ENCODE measurements at places on chromosomes 7 and 10.

GRCh38 chr10:101284101-101284743, 55.0 kb upstream of the LBX1 start:
- peak; percentile 47 for DNase-seq

GRCh38 chr10:106502641-106503040, 661.9 kb downstream of the SORCS1 start:
- DNase-seq: no peak

DNA sequence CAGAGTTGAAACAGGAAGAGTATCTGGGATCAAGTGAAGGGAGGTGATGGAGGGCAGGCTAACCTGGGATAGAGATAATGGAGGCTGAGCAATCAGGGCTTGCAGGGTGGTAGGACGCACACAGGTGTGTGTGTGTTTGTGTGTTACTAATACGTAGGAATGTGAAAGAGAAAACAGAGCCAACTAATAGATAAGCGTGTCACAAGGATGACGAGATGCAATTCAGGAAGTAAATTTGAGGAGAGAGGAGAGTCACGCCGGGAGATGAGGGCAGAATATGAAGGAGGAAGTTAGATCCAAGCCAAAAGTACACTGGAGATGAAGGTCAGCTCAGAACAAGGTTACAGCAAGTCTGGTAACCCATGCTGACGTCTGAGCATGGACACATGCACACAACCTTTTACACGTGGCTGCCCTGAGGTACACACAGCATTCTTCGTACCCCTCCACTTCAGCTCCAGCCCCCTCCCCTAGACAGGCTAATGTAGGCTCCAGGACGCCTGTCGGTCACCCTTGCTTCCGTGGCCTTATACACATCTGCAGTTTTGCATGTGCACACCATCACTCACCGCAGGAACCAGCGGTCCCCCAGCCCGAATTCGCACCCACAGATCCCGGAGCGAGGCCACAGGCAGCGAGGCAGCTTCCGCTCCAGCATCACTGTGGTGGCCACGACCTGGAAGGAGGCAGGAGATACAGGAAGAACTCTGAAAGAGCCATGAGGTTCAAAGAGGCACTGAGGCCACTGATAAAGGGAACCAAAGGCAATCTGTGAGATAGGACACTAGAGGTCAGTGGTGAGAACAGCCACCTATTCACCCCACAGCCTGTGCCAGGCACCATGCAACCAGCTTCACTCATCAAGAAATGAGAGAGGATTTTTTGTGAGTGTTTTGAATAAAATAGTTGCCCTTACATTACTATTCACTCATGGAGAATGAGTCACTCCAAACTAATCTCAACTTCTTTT, 23.7 kb upstream of the TRPV6 start:
- no peak for DNase-seq

GRCh38 chr7:157136372-157136771, 2.4 kb upstream of the UBE3C start:
- DNase-seq: no peak

DNA sequence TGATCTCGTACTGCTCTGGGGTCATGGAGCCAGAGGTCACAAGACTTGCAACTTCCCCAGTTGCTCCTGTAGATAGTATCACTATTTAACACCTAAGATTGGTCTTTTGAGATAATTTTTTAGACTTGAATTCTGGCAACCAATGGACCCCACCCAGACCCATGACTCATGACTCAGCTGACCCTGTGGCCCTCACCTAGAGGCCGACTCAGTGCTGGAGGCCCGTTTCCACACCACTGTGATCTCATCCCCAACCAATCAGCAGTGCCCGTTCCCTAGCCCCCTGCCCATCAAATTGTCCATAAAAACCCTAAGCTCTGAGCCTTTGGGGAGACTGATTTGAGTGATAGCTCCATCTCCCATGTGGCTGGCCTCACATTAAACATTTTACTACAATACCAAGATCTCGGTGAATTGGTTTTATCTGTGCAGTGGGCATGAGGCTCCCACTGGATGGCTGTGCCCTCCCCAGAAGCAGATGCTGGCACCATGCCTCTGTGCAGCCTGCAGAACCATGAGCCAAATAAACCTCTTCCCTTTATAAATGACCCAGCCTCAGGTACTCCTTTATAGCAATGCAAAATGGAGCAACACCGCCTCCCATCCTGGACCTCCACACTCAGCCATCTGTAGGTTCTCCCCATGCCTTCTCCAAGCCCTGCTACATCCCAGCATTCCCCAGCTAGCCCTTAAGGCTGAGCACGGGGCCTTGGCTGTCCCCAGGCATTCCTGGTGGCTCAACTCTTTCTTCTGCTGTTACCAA, 98.8 kb downstream of the PRKAG2 start:
- no peak for DNase-seq

- DNase-seq: no peak
Measured at GRCh38 chr7:84021292-84021908, 173.2 kb downstream of the SEMA3A start.

- DNase-seq: no peak
Measured at GRCh38 chr7:25187932-25188331, 40.4 kb downstream of the NPVF start.

DNA sequence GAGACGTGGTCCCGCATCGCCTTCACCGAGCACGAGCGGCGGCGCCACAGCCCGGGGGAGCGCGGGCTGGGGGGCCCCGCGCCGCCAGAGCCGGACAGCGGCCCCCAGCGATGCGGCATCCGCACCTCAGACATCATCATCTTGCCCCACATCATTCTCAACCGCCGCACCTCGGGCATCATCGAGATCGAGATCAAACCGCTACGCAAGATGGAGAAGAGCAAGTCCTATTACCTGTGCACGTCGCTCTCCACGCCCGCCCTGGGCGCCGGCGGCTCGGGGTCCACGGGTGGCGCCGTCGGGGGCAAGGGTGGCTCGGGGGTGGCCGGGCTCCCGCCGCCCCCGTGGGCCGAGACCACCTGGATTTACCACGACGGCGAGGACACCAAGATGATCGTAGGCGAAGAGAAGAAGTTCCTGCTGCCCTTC, 737 bp downstream of the CNNM2 start:
- DNase-seq: no peak

GRCh38 chr10:184174-184573, 48.9 kb downstream of the ZMYND11 start:
- no peak for DNase-seq

DNA sequence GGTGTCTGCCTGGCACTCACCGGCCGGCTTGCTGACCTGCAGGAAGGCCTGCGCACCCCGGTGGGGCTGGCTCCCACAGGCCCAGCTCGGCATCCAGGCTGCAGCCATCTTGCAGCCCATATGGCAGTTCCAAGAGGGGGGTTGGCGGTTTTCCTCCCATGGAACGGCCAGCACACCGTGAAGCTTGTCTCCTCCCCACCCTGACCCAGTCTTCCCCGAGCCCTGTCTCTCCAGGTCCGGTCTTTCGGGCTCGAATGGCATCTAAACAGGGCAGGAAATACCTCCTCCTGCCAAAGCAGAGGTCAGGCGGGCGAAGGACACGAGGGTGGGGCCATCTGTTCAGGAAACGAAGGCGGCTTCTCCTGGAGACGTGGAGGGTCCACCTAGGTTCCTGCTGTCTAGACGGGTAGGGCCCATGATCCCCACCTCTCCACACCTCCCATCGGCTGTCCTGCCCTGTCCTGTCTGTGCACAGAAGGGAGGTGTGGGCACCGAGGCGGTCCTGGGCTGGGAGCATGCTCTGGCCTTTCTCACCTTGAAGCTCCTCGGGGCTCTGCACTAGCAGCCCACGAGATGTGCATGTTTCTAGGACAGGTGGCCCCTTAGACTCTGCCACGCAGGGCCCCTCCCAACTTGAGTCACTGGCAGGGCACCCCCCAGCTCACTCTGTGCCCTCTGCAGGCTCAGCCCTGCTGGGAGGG, 113.7 kb upstream of the DIP2C start:
- no peak for DNase-seq

GRCh38 chr7:140146574-140146973, 30.2 kb downstream of the KDM7A start:
- no peak for DNase-seq

- DNase-seq: no peak
Measured at GRCh38 chr7:13894954-13895353, 94.5 kb downstream of the ETV1 start.

DNA sequence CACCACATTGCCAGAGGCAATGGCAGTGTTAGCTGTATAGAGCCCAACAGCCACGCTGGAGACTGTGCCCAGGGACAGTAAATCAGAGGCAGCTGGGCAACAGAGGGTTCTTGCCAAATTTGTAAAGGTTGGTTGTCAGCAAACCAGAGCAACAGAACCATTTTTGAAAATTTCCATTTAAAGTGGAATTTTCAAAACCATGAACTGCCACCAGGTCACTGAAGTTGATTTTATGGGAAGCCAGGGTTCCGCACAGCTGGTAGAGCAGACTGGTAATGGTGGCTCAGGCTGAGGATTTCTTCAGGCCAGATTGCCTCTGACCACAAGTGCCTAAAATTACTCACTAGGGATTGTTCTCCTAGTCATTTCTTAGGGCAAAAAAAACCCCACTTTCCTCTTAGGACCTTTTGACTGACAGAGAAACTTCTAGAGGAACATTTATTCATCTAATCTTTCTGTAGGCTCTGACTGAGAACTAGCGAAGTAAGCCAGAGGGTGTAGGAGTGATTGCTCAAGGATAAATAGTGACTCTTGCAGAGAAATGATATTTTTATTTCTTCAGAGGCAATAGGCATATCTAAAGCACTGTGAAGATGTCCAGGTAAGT, 342.4 kb downstream of the BBS9 start:
- DNase-seq: no peak

DNA sequence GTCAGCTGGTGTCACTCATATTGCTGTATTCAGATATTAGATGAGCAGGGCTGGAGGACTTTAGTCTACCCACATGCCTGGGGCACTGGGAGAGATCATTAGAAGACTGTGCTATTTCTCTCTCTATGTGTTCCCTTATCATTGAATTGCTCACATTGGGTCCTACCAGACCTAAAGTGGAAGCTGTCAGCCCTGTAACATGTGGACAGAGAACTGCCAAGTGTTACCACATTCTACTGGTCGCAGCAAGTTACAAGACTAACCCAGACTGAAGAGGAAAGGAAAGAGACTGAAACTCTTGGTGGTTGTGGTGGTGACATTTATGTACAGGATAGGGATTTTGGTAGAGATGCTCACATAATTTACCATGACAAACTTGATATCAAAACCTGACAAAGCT, 627.1 kb upstream of the FZD8 start:
- DNase-seq: no peak

DNA sequence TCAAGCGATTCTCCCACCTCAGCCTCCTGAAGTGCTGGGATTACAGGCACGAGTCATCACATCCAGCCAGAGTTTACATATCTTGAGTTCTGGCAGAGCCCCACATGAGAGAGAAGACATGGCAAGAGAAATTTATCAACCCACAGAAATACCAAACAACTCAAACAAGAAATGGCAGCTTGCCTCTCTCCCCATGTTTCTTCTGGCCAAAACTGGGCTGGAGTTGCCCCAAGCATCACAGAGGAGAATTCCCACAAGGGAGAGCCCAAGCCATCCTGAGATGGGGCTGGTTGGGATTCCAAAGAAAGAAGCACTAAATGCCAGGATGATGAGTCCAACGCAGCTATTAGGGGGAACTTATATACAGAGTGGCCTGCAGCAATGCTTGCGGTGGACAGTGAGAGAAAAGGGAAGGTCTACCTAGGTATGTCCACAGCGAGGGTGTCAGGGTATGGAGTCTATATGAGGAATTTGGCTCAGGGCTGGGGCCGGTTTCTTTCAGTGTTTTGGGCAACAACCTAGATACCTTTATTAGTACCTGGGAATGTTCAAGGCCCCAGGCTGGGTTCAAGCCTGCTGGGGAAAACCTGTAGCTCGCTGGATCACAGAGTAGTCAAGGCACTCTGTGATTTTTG, 14.5 kb upstream of the PAX4 start:
- no peak for DNase-seq

DNA sequence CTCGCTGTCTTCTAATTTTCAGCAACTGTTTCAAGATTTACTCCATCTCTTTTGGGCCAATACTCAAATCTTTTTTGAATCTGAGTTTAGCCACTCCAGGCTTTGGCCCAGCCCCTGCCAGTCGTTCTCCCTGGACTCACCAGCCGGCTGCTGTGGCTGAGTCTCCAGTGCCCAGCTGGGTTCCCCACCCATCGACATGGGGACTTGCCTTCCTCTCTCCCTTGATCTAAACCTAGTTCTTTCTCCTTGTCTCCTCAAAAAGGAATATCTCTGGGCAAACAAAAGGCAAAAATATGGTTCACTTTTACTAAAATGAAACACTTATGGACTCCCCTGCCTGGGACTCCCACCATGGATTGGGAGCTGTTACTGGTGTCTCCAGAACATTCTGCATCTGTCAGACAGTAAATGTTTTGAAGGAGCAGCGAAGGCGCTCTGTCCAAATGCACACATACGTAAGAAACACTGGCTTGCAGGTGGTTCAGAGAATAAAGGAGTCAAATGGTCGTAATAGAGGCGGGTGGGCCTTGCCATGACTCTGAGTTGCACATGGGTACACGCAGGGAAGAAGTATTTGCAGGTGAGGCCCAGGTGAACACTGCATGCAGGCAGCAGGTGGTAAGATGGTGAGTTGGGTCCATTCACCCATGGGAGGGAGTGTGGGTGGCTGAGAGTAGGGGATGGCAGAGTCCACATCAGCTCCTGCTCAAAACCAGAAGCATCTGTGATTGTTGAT, 35.5 kb upstream of the HABP2 start:
- DNase-seq: no peak

- no peak for DNase-seq
Measured at GRCh38 chr7:133502498-133502897, 249.6 kb downstream of the EXOC4 start.

DNA sequence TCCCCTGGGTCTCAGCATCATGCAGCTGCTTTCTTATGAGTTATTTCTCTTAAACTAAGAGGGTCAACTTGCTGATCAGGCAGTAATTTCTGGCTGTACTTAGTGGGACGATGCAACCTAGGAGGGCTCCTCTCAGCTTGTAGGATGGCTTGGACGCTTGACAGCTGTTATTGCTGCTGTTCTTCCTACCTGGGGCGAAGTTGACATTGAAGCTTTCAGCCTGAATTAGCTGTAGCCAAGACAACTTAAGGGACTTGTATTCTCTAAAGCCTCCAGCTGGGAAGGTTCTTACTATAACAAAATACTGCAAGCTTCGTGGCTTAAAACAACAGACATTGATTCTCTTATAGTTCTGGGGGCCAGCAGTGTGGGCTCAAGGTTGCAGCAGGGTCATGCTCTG, 224.9 kb downstream of the ACTR3B start:
- no peak for DNase-seq

Data from glutamatergic neuron (in vitro differentiated cells).